ENCODE measurements at places on chromosomes 2 and 18.

GRCh38 chr18:74622072-74622471 is 24.4 kb downstream of the ZNF407 start:
- no peak for DNase-seq

DNA sequence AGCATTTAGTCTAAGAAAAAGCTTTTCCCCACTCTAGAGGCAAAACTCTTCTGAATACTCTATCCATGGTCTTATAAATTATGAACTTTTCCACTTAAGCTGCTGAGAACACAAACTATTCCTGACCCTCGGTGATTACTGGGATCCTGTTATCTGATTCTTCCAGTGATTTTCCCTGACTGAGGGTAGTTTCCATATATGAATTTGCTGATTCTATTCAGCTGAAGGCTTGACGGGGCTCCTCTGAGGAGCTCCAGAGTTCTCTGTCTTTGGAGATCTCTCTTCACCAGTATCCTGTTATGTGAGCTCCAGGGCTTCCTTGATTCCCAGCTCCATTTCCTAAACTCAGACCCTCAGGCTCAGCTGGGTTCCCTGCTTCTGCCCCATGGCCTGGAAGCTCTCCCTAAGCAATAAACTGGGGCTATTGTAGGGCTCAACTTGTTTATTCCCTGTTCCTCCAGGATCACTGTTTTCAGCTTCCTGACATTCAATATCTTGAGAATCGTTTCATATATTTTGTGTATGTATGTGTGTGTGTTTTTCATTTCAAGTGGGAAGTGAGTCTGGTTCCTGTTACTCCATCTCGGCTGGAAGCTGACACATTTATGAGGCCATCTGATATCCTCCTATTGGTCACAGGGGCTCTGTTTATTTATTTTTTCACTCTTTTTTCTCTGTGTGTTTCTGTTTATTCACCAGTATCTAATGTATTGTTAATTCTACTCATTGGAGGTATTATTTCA is 78.2 kb downstream of the ARHGAP28 start:
- no peak for DNase-seq

DNA sequence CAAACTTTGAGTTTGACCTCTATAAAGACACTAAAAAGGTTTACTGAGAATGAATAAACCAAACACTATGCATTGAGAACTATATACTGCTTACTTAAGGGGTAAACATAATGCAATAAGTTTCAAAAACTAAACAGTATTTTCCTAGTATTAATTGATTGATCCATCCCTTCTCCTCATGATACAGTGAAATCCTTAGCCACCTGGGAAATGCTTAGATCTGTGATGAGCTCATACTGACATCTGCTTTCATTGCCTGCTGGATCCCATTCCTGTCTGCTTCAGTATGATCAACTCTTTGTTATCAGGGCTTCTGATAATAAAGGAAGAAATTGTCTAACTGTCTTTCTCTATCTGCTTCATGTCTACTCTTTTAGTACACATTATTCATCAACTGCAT is 74.9 kb upstream of the UBE2E3 start:
- no peak for DNase-seq

- no peak for DNase-seq
Observed at GRCh38 chr2:158131919-158132566, 30.4 kb downstream of the UPP2 start.

GRCh38 chr2:217285926-217286325 is 426.1 kb upstream of the TNP1 start:
- no peak for DNase-seq

DNA sequence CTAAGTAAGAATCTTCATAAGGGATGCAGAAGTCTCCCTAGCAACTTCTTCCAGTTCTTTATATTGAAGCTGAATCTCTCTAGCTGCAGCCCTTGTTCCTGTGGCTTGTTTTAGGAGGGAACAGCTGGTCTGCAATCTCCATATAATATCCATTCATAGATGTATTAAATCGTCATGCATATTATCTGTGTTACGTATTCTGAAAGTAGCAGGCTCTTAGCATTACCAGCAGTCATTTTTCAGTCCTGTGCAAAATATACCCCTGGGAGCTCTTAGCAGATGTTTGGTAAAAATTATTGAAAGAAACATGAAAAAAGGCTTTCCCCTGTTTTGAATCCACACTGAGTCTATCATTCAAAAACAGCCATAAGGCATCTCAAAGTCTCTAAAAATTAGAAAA is 385.3 kb downstream of the IRS1 start:
- no peak for DNase-seq

GRCh38 chr18:32668956-32669355 is 103.9 kb downstream of the KLHL14 start:
- no peak for DNase-seq

All from stimulated activated CD8-positive, alpha-beta memory T cell treated with anti-CD3 and anti-CD28 coated beads, Interleukin-4, amount 100 ng/mL, for 1 hour (primary cell).